Stimulated activated CD4-positive, alpha-beta T cell treated with anti-CD3 and anti-CD28 coated beads, TNF-alpha, amount 100 ng/mL, for 48 hours (primary cell): ENCODE measurements at places on chromosomes 3 and 15.

DNA sequence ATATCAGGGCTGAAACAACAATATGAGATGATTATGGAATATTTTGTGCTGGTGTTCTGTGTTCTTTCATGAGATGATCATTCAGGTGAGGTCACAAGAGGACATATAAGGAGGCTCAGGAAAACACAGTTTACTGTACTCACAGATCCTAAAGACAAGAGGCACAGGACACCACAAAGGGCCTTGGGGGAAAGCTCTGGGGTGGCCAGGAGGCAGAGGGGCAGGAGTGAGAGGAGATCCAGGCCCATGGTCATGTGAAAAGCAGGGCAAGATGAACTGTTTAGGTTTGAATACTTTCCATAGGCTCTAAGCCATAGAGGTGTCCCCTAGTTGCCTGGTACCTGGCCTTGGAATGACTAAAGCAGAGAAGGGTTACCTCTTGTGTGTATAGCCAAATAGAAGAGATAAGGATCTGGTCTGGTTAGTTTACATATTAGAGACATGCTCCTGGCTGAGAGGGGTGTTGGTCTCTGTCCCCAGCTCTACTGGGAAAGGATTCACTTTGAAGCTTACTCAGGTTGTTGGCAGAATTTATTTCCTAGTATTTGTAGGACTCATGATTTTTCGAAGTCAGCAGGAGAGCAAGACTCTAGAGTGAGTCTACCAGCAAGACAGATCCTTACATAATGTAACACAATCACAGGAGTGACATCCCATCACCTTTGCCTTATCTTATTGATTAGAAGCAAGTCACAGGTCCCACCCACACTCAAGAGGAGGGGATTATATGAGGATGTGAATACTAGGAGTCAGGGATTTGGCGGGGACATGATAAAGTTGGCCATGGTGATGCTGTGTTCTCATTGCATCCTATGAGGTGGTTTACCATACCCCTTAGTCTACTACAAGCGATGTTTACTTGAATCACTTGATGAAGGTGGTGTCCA lies 11.3 kb upstream of the TM4SF1 start:
- DNase-seq = no peak

GRCh38 chr3:87792198-87792533 lies 266.6 kb downstream of the CGGBP1 start:
- no peak for DNase-seq

GRCh38 chr3:141106842-141107241 lies 55.7 kb downstream of the SPSB4 start:
- DNase-seq = no peak

GRCh38 chr3:147410116-147410525 lies 956 bp downstream of the ZIC1 start:
- DNase-seq = no peak

DNA sequence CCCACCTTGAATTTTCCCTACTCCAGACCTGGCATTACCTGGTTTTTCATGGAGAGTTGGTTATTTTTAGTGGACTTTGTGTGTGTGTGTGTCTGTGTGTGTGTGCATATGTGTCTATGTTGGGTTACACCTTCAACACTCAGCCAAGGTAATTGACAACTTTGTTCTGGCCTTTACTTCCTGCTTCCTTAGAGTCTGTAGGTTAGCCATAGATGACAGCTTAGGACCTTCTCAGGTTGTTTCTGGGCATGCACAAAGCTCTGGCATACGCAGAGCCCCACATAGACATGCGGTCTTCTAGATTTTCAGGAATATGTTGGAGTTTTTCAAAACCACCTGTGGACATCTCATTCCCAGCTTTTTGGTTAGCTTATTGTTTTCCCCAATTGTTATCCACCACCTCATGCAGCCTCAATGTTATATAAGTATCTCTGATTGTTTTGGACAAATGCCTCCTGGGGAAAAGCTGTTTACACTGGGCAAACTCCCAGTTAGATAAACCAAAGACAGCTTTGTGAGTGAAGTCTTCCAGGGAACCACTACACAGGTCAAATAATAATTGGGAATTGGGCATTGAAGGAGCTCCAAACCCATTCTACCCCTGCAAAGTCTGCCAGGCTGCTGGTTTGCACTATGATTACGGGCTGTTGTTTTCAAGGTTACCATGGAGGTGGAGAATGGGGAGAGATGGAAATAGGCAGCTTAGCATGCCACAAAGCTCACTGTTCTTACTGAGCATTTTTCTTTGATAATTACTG lies 201.2 kb downstream of the ADAMTSL3 start:
- DNase-seq = no peak

- DNase-seq = no peak
These were observed 2.0 kb upstream of the TF start for GRCh38 chr3:133744241-133744640.

- no peak for DNase-seq
These were observed 18.3 kb downstream of the B4GALT4 start for GRCh38 chr3:119222391-119222790.

GRCh38 chr3:194941956-194942511 lies 256.4 kb downstream of the FAM43A start:
- DNase-seq = no peak

- DNase-seq = no peak
These were observed 46.0 kb downstream of the RBM15B start for GRCh38 chr3:51436998-51437639.

- no peak for DNase-seq
These were observed 108.0 kb downstream of the IL1RAP start for GRCh38 chr3:190621927-190622326.

DNA sequence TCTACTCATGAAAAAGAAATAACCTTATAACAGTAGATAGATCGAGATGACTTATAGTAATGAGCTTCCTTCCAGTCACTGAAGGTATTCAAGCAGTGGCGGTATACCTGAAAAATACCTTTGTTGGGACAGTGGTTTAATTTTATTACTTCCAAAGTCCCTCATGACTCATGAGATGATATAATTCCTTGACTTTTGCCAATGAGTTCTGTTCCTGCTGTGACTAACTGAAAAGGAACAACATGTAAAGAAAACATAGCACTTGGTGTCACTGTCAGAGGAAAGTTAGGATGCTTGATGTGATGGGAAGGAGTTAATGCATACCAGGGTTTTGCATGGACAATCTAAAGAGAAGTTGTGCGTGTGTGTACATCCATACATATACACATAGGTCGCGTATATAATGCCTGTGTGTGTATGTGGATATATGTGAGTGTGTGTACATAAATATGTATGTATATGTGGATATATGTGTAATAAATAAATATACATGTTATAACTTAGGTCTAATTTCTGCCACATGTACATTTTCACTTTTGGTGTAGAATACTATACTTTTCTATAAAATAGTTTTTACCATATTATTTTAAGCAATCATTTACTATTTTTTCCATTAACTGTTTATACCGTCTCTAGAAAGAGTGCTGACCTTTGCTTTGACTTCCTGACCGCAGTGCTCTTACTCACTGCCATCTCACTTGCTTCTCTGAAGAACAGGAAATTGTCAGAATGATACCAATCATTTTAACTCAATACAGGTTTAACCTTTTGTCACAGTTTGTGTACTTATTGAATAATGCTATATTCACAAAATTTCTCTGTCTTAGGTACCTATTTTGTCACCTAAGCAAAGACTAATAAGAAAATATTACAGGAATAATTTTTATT lies 12.6 kb upstream of the PAK2 start:
- DNase-seq = no peak

- no peak for DNase-seq
These were observed 540.8 kb downstream of the FGF12 start for GRCh38 chr3:192186498-192186897.

GRCh38 chr3:37765591-37766488 lies 95.8 kb upstream of the CTDSPL start:
- no peak for DNase-seq

GRCh38 chr3:190830031-190830430 lies 32.5 kb downstream of the GMNC start:
- DNase-seq = no peak

DNA sequence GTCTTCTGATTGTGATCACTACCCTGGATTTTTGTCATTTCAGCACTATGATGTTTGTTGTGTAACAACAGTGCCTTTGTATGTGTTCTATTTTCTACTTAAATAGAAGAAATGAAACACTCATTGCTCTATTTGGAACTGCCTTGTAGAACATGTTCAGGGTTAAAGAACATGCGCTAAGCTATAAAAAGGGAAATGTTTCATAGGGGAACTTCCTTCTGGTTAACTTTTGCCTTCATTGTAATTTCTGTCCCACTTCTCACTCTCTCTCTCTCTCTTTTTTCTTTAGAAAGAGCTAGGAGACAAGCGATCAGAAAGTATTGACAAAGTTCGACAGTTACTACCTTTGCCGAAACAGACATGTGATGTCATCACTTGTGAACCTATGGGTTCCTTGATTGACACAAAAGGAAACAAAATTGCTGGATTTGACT lies at the start of gene P2RY12:
TSS of gene P2RY12 (minus strand) at position 13 of the 434 bp plus-strand sequence. CDS start 45,908 bp downstream, outside the sequence.
- no peak for DNase-seq

DNA sequence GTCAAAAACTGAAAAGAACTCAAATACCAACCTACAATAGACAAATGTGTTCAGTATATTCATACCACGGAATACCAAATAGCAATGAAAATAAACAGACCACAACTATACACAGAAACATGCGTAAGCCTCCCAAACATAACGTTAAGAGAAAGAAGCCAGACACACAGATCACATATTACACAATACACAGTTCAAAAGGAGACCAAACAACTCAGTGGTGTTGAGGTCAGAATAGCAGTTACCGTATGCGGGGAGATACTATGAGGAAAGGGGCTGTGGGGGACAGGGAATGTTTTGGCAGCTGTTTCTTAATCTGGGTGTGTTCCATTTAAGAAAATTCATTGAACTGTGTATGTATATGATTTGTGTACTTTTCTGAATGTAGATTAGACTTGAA lies 6.6 kb downstream of the OSBPL10 start:
- no peak for DNase-seq

- no peak for DNase-seq
These were observed 24.5 kb upstream of the PSMD6 start for GRCh38 chr3:64047787-64048186.

GRCh38 chr3:46091741-46092701 lies 64.7 kb upstream of the XCR1 start:
- DNase-seq = no peak

DNA sequence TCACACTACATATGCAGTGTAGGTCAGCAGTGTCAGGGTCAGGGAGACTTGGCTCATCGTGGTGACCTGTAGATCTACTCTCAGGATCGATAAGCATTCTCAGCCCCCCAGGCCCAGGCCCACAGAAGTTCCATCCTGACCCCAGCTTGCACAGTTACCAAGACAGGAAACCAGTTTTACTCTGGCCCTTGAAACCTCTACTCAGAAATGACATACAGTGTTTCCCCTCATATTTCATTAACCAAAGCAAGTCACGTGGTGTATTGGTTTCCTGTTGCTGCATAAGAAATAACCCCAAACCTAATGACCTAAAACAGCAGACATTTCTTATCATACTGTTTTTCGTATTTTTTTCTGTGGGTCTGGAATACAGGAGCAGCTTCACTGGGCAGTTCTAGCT lies 242.2 kb downstream of the SLCO3A1 start:
- DNase-seq = no peak

GRCh38 chr3:43289401-43289800 lies 3.1 kb downstream of the SNRK start:
- DNase-seq = no peak

DNA sequence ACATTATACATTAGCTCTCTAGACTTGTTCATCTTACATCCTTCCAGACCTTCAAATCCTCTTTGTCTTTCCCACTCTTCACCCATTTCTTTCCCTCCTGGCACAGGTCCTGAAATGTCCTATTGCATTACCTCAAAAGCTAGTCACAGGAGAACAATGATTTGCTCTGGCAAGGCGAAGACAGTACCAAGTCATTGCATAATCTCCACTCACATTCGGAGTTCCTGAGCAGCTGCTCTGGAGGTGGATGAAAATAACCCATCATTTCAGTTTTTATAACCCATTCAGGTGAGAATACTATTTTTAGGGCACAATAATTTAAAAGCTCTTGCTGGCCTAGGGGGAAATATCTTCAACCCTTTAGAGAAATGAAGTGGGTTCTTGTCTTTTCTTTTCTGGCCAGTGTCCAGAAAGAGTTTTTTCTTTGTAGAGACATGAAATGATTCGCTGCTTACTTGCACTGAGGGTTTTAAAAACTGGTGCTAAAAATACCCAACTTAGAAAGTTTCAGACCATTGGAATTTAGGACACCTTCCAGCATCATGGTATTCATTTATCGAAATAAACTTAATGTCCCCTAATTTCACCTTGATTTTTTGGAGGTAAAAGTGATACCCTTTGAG lies 23.4 kb upstream of the DYNC1LI1 start:
- DNase-seq = no peak

GRCh38 chr3:48516571-48516970 lies 12.6 kb upstream of the SHISA5 start:
- DNase-seq = no peak

DNA sequence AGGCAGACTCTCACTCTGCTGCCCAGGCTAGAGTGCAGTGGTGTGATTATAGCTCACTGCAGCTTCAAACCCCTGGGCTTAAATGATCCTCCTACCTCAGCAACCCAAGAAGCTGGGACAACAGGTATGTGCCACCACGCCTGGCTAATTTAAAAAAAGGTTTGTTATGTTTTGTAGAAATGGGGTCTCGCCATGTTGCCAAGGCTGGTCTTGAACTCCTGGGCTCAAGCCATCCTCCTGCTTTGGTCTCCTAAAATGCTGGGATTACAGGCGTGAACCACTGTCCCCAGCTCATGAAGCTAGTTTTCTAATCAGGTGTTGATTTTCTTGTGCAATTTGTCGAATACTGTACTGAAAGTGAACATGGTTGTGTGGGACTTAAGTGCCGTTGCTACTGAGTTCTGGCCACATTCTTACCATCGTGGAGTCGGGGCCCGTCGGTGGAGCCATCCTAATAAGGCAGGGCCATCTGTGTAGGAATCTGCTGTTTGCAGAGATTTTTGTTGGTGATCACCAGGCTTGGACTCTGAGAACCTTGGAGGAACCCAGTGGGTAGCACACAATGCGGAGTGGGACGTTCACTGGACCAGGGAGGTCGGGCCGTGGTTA lies 193.2 kb downstream of the GOLGA6L6 start:
- no peak for DNase-seq

DNA sequence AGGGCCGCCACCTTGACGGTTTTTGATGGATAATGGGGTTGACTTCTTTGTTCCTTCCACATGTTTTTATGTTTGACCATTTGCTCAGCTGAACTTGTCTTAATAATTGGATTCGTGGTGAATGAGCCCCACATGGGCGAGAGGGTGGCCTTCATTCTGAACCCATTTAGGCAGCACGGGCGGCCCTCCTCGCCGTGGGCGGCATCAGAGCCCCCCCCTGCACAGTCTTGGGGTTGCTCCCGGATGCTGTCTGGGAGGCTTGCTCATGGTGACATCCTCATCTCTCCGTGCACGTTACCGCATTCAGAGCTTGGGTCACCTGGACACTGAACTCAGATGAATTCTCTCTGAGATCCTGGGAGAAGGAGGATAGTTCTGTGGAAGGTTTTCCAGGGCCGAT lies 172.3 kb upstream of the OSBPL11 start:
- DNase-seq = no peak

- DNase-seq = no peak
These were observed 665 bp downstream of the FRMD4B start for GRCh38 chr3:69385123-69385722.

DNA sequence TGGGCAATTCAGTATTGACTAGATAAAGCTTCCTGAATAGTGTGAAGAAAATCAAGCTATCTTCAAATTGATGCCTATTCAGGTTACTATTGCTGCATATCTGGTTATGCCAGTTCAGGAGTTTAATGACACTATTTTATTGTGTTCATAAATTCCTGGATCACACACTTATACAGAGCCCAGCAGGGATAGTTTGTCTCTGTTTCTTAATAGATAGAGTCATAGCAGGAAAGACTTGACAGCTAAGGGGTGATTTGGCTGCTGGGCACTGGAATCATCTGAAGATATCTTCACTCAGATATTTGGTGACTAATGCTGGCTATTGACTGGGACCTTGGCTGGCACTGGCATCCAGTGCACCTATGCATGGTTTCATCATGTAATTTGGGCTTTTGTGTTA lies 187.8 kb downstream of the PYDC2 start:
- DNase-seq = no peak
